Kidney epithelial cell (primary cell): ENCODE measurements at places on chromosomes 2 and 18. TPM values are rescaled to one million over a fixed set of nuclear protein-coding genes. Genes with fewer than 3 reads are reported as not detected.

The CD302 gene
- total RNA-seq = 0.92 and 1.4 TPM in 2 replicates

The DSG1 gene
- total RNA-seq = 0.17 TPM in 1 of 2 replicates, not detected in the other

The IL1B gene
- total RNA-seq = 0.13 TPM in 1 of 2 replicates, not detected in the other

The THSD7B gene
- total RNA-seq = 0.04 and 0.62 TPM in 2 replicates

The HOXD12 gene
- total RNA-seq = not detected in 2 replicates

The FSHR gene
- total RNA-seq = not detected in 2 replicates

The LOXHD1 gene
- total RNA-seq = 0.08 and 0.14 TPM in 2 replicates

The LHCGR gene
- not detected in 2 replicates for total RNA-seq

The LYPD6B gene
- total RNA-seq = 1.2 and 5.3 TPM in 2 replicates

The DNAJC5G gene
- not detected in 2 replicates for total RNA-seq

The GKN1 gene
- total RNA-seq = 0.25 TPM in 1 of 2 replicates, not detected in the other

The EGR4 gene
- not detected in 2 replicates for total RNA-seq

The CAPN14 gene
- 0.58 and 1.4 TPM in 2 replicates for total RNA-seq

The LRP1B gene
- 0.34 and 0.38 TPM in 2 replicates for total RNA-seq
